ENCODE measurements at places on chromosomes 5 and 9. TPM values are rescaled to one million over a fixed set of nuclear protein-coding genes. Genes with fewer than 3 reads are reported as not detected.

DNA sequence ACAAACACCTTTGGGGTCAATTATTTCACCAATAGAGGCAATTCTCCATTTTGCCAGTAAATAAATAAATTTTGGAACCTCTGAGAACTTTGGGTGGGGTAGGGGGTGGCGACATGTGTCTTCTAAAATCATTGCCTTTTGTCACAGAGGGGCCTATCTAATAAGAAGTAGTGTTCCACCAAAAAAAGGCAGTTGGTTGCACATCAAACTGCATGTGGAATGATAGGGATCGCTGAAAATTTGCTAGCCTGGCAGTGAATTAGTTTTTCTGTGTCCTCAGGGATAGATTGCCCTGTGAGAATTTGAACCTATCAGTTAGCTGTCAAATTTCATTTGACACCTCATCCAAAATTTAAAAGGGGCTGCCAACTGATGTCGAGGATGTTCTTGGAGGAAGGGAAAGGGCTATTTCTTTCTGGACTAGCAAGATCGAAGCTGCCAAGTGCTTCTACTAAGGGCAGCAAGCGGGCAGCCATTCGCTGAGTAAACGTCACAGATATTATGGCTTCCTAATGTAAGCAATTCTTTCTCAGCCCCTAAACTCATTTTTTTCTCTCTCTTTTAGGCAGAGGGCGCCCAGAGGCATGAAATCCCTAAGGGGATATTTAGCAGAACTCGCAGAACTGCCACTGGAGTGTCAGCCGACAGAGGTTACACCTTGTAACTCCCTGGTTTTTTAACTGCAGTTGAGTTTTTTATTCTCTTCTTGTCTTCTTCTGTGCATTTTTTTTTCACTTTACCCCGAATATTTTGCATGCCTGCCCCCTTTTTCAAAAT lies 2208.1 kb upstream of the WWC1 start:
- H3K27ac ChIP-seq: no peak overlapping the region
- H3K4me3 ChIP-seq: no peak overlapping the region
- H3K36me3 ChIP-seq: no peaks in the 10 kb centered on the region

DNA sequence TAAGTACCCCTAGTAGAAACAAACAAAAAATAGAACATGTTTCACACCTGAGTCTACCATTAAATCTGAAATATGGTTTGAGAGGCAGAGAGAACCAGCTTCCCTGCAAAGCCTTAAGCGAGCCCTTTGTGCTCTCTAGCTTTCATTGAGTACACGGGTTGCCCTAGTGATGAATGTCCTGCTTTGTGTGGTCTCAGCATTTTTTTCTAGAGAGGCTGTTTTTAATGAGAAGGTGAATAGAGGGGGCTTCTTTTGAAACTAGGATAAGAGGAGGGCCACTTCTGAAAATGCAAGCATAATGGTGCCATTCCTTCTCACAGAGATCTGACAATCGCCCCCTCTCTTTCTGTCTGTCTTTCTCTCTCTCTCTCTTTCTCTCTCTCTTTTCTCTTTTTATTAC lies 131.3 kb downstream of the MACIR start:
- no peaks in the 10 kb centered on the region for H3K4me1 ChIP-seq
- no peaks in the 10 kb centered on the region for H3K27me3 ChIP-seq
- H3K27ac ChIP-seq: no peak overlapping the region
- H3K4me3 ChIP-seq: no peak overlapping the region
- no peaks in the 10 kb centered on the region for H3K36me3 ChIP-seq

DNA sequence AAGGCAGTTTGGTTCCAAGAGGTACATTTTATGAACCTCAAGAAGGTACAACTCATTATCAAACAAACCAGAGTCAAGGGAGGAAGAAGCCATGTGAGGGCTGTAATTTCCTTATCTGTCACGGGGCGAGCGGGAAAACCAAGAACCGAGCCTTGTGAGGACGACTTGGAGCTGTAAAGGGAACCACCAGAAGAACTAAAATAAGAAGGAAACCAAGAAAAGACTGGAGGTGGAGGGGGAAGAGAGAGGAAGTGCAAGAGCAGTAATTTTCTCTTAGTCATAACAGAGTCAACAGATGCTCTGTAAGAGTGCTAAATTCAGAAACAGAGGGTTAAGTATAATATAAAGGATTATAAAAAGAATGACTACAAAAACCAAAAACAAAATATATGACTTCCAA lies 127.1 kb downstream of the DIRAS2 start:
- DNase-seq: no peak
- no peaks in the 10 kb centered on the region for H3K27me3 ChIP-seq
- no peaks in the 10 kb centered on the region for H3K36me3 ChIP-seq
- no peak overlapping the region for H3K4me3 ChIP-seq

- no peak for DNase-seq
Measured at GRCh38 chr9:130870491-130871381, 25.9 kb downstream of the QRFP start.

DNA sequence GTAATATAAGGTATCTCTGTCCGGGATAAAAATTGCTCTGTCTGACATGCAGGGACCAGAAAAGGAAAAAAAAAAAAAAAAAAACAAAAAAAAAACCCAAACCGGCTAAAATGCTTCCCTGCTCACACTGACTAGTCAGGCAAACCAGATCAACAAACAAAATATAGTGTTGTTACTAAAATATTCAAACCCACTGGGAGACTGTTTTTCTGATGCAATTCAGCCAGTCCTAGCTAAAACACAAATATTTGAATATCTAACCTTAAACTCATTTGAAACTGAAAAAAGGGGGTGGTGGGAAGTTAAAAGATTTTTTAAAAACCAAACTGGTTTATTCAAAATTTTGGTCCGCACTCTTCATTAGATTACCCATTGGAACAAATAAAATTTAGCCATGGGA lies 61.0 kb downstream of the APBA1 start:
- H3K36me3 ChIP-seq: no peaks in the 10 kb centered on the region
- no peaks in the 10 kb centered on the region for H3K4me1 ChIP-seq
- H3K27me3 ChIP-seq: no peaks in the 10 kb centered on the region
- no peak for DNase-seq
- no peak overlapping the region for H3K27ac ChIP-seq

- H3K36me3 ChIP-seq: no peaks in the 10 kb centered on the region
- H3K27me3 ChIP-seq: no peaks in the 10 kb centered on the region
- H3K27ac ChIP-seq: no peak overlapping the region
- H3K4me1 ChIP-seq: no peaks in the 10 kb centered on the region
Measured at GRCh38 chr5:110043025-110043424, 353.3 kb downstream of the MAN2A1 start.

DNA sequence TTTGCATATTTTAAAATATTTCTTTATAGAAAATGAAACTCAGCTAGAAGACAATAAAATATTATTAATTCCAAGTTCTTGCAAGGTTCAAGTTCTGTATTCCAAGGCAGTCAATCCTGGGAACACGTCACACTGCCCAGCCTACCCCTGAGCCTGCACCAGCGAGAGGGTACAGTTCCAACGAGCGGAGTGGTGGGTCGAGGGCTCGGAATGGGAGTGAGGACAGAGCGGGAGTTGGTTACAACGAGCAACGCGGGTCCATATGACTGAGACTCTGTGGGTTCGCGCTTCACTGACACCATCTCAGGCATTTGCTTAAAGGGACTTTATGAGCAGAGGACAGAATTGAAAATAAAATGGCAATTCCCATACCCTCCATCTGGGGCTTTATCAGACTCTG lies 40.0 kb upstream of the SPTLC1 start:
- H3K27me3 ChIP-seq: no peaks in the 10 kb centered on the region
- no peak overlapping the region for H3K4me3 ChIP-seq
- H3K4me1 ChIP-seq: peaks cover 8% of the 10 kb centered on the region
- no peak overlapping the region for H3K27ac ChIP-seq
- no peaks in the 10 kb centered on the region for H3K36me3 ChIP-seq

- no peak for DNase-seq
- H3K27me3 ChIP-seq: no peaks in the 10 kb centered on the region
- no peaks in the 10 kb centered on the region for H3K4me1 ChIP-seq
- H3K36me3 ChIP-seq: no peaks in the 10 kb centered on the region
Measured at GRCh38 chr9:20906326-20906725, 125.1 kb downstream of the HACD4 start.

GRCh38 chr5:36414869-36415282 lies 113.2 kb upstream of the RANBP3L start:
- no peak overlapping the region for H3K27ac ChIP-seq
- H3K36me3 ChIP-seq: no peaks in the 10 kb centered on the region

GRCh38 chr5:105503950-105504349 lies 1941.4 kb upstream of the NUDT12 start:
- no peak overlapping the region for H3K27ac ChIP-seq
- H3K4me3 ChIP-seq: no peak overlapping the region
- H3K36me3 ChIP-seq: no peaks in the 10 kb centered on the region

DNA sequence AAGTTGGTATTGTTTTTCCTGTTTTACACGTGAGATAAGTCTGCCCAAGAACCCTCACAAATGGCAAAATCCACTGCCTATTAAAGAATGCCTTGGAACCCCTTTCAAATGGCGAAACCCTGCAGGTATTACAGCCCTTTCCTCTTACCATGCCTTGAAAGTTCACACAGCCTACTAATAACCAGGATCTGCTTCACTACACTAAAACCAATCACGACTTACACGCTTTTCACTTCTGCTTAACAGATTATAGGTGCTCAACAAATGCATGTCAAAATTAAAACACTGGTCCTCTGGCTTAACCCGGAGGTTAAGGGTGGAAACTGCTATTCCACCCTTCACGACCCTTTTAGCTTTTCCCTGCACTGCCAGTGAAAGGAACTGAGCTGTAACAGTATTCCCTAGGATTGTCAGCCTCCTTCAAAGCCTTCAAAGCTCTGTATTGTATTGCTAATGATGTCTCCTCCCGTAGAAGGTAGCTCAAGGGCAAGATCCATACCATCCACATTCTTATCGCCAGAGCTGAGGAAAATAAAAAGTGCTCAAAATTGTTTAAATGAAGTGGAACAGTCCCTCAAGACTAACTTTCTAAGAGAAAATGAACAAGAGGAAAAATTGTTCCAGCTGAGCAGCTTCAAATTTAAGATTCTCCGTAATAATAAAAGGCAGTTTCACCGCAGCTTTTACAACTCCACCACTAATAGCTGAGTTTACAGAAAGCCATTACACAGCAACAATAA lies 997 bp downstream of the AUH start:
- no peaks in the 10 kb centered on the region for H3K36me3 ChIP-seq
- H3K4me1 ChIP-seq: peaks cover 26% of the 10 kb centered on the region
- H3K4me3 ChIP-seq: peak overlapping the region; percentile 93
- DNase-seq: no peak
- H3K27me3 ChIP-seq: no peaks in the 10 kb centered on the region

DNA sequence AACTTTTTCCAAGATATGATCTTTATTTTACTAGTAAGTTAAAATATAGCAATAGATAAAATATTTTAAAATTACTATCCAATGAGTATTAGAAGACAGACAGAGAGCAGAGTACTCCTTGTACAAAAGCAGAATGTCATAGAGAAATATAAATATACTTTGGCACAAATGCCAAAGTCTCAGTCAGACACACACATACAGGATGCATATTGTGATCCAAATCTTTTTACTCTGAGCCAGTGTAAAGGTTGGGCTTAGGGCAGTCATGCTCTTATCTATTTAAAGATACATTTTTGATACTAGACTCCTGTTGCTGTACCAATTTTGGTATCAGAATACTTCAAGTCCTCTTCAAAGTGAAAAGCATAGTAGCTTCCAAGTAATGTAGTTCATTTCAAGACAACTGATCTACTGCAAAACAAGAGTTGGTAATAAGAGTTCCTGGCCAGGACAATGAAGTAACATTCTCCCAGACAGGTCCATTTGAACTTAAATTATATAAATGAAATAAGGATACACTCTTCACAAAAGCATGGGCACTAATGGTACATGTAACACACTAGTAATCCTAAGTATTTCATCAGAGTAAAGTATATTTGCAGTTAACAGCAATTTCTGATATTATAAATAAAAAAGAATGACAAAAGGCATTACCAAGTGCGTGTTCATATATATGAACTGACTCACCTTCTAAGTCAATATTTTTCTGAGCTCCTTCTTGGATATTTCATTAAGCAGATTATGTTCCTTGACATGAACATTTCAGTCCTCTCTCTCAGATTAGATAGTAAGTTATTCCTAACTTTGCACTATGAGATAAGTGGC lies 10.5 kb downstream of the PFDN1 start:
- H3K27me3 ChIP-seq: no peaks in the 10 kb centered on the region
- no peak for DNase-seq
- H3K4me3 ChIP-seq: no peak overlapping the region

GRCh38 chr5:176166427-176166826 lies 71.8 kb upstream of the SIMC1 start:
- no peak overlapping the region for H3K27ac ChIP-seq
- DNase-seq: no peak
- H3K27me3 ChIP-seq: no peaks in the 10 kb centered on the region
- no peaks in the 10 kb centered on the region for H3K4me1 ChIP-seq

DNA sequence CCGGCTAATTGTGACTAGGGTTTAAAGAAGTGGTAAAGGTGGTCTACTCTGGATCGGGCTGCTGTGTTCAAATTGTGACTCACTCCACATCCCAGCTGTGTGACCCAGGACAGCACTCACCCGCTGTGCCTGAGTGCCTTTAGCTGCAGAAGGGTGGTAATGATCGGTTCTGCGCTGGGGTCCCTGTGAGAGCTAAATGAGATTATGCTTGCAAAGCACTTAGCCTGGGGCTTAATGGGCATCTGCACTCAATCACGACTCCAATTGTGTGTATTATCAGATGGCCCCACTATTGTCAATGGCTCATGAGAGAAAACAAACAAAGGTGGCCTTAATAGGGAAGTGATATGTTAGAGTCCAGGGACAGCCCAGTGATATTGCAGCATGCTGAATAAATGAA lies 25.1 kb upstream of the TBC1D2 start:
- H3K27ac ChIP-seq: no peak overlapping the region
- no peaks in the 10 kb centered on the region for H3K27me3 ChIP-seq
- H3K4me3 ChIP-seq: no peak overlapping the region
- H3K36me3 ChIP-seq: no peaks in the 10 kb centered on the region

GRCh38 chr9:92728831-92729734 lies 35.5 kb downstream of the BICD2 start:
- DNase-seq: no peak
- H3K4me3 ChIP-seq: no peak overlapping the region
- H3K4me1 ChIP-seq: no peaks in the 10 kb centered on the region
- no peak overlapping the region for H3K27ac ChIP-seq

Gene LMX1B
- not detected for total RNA-seq

Gene PKD2L2
- not detected for total RNA-seq

Gene ST6GALNAC6
- 46.1 TPM for total RNA-seq

Gene RBM22
- 22.8 TPM for total RNA-seq

Gene PCDH1
- 24.9 TPM for total RNA-seq

Gene S1PR3
- 6.6 TPM for total RNA-seq

Gene PCDHA1
- total RNA-seq: not detected

Gene SLC4A9
- total RNA-seq: not detected

Data from body of pancreas (tissue), 4 donors.